Activated naive CD8-positive, alpha-beta T cell treated with anti-CD3 and anti-CD28 coated beads, Interleukin-2, amount 10 ng/mL, durations not matched to agents 7 days and 5 days (primary cell): ENCODE measurements at places on chromosomes 7 and 10. TPM values are rescaled to one million over a fixed set of nuclear protein-coding genes. Genes with fewer than 3 reads are reported as not detected.

DNA sequence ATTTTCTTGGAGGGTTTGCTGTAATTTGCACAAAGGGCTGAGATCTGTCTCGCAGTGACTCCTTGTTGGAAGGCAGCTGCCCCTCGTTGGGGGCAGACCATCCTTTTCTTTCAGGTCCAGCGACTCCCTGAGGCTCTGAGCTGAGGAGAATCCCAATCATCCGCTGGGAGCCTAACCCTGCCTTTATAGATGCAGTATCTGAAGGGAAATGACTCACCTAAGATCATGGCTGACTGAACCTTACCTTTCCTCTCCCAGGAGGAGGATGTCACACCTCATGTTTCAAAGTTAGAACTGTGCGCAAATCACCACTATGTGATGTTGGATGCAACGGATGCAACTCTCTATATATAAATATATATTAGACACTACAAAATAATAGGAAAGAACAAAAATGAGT lies 36.4 kb upstream of the MXI1 start:
- no peak for DNase-seq

- no peak for DNase-seq
These were observed 8.2 kb upstream of the STARD3NL start for GRCh38 chr7:38169847-38170246.

DNA sequence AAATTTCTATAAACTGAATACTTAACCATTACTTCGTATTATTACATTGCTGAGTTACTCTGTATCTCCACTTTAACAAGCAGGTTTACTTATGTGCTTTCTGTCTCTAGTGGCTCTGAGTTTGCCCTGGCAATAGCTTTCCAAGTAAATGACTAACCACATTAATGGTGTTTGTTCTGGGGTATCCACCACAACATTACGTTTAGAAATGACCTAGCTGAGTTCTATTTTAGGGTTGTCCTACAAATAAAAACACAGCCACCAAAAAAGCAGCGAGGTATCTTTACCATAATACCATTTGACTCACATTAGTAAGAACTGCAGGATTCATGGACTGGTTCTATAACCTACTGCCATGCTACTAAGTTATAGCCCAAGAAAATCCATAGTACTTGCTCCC lies 83.1 kb downstream of the HIBADH start:
- DNase-seq: no peak

DNA sequence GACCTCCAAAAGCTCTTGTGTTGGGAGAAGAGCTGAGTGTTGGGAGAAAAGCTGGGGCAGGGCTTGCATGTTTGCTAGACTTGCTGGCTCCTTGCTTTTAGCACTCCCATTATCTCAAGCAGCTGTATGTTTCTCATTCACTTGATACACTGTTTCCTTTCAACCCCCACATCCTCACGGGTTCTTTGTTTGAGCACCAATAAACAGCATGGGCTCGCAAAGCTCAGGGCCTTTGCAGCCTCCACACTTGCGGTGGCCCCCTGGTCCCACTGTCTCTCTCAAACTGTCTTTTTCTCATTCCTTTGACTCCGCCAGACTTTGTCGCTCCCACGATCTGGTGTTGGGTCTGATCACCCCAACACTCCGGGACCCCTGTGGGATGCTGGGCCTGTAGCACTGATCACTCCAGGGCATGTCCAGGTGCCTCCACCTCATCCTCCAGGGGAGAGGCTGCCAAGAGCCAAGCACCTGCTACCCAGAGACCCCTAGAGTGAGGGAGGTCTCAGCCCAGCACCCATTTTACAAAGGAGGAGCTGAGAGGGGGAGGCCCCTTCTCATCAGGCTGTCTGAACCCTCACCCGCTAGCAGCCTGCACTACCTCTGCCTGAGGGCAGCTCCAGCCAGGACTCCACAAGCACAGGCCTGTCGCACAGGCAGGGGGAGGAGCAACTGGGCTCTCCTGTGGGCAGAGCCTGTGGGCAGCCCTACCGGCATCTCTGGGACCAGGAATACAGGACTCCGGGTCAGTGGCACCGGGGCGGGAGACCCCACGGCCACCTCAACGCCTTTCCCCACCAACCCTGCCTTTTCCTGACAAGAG lies 49.1 kb upstream of the MSMB start:
- DNase-seq: peak; percentile 51

DNA sequence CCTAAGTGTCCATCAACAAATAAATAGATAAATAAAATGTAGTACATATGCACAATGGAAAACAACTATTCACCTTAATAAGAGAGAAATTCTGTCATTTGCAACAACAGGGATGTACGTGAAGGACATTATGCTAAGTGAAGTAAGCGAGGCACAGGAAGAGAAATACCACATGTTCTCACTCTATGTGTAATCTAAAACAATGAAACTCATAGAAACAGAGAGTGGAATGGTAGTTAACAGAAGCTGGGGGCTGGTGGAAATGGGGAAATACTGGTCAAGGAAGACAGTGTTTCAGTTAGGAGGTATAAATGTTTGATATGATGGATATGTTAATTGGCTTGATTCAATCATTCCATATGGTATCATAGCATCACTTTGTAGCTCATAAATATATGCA lies 43.1 kb downstream of the ARL4A start:
- DNase-seq: no peak

GRCh38 chr7:101913247-101913721 lies 95.9 kb downstream of the CUX1 start:
- no peak for DNase-seq

Gene RET
- total RNA-seq: not detected

Gene TMEM130
- total RNA-seq: not detected
